ENCODE measurements at places on chromosomes 4 and X. TPM values are rescaled to one million over a fixed set of nuclear protein-coding genes. Genes with fewer than 3 reads are reported as not detected.

Gene ENPEP
- total RNA-seq = not detected

Gene MXRA5
- not detected for total RNA-seq

Gene F8
- total RNA-seq = 4.4 TPM

Gene PFKFB1
- 0.60 TPM for total RNA-seq

Gene HOPX
- total RNA-seq = 58.7 TPM

Gene TXK
- 20.6 TPM for total RNA-seq

Gene HTR2C
- total RNA-seq = not detected

Gene FHDC1
- total RNA-seq = 0.05 TPM

Gene CENPVL1
- total RNA-seq = not detected

Gene NEUROG2
- 0.13 TPM for total RNA-seq

Gene RNF128
- not detected for total RNA-seq

Gene HGFAC
- total RNA-seq = not detected

Gene TMSB15B
- total RNA-seq = 6.7 TPM

Gene MAGEA4
- not detected for total RNA-seq

Gene BGN
- total RNA-seq = not detected

All from activated CD8-positive, alpha-beta T cell treated with anti-CD3 and anti-CD28 coated beads for 36 hours (primary cell).